GM13977 (cell line): ENCODE measurements at places on chromosomes 11 and 22.
A peak's percentile ranks its signal among the peaks of the same experiment; 100 is the strongest.

DNA sequence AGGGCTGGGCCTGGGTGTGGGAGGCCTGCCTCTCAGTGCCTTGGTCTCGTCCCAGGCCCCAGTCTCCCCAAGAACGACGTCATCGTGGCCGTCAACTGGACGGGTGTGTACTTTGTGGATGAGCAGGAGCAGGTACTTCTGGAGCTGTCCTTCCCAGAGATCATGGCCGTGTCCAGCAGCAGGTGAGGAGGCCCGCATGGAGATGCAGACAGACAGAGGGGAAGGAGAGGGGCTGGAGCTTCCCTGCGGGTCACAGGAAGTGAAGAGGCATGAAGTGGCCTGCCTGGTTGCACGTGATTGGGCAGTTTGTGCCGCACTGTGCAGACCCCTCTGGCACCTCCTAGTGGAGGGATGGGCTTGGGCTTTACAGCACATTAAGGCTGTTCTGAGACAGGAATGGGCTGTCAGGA, 70.4 kb downstream of the MYO7A start:
- DNase-seq: peak; percentile 58

- DNase-seq: no peak
Observed at GRCh38 chr11:78666675-78667160, 92.1 kb upstream of the NARS2 start.

DNA sequence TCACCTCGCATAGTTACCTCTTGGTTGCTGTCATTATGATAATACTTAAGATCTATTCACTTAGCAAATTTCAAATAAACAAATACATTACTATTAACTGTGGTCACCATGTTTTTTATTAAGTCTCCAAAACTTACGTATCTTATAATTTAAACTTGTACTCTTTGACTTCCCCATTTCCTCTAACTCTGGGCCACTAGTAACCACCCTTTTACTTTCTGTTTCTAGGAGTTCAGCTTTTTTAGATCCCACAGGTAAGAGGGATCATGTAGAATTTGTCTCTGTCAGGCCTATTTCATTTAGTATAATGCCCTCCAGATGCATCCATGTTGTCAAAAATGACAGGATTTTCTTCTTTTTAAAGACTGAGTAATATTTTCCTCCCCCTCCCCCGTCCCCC, 212.4 kb upstream of the C11orf87 start:
- no peak for DNase-seq

GRCh38 chr11:1569251-1569780, 2.8 kb downstream of the DUSP8 start:
- no peak for DNase-seq

DNA sequence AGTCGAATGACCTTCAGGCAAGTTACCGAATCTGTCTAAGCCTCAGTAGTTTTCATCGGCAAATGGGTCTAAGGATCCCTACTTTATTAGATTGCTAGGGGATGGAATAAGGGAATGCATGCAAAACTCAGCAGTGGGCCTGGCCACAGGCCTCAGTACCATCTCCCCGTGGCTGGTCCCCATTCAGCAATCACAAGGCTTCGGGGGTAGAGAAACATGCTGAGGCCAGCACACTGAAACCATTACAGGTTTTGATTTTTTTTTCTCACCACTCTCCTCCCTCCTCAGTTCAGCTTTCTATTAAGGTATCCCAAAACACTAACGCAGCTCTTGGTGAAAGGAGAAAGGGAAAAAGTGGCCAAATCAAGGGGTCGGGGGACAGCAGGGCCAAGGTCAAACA, 11.9 kb downstream of the KIRREL3 start:
- no peak for DNase-seq

- DNase-seq: no peak
Observed at GRCh38 chr11:131686836-131687235, 316.4 kb downstream of the NTM start.

- no peak for DNase-seq
Observed at GRCh38 chr11:120066738-120067437, 71.0 kb downstream of the TRIM29 start.

- no peak for DNase-seq
Observed at GRCh38 chr22:39300186-39300830, 19.1 kb downstream of the RPL3 start.

- DNase-seq: peak; percentile 2
Observed at GRCh38 chr11:133889893-133890292, 44.6 kb upstream of the SPATA19 start.

- no peak for DNase-seq
Observed at GRCh38 chr22:32685512-32685911, 116.0 kb upstream of the TIMP3 start.

DNA sequence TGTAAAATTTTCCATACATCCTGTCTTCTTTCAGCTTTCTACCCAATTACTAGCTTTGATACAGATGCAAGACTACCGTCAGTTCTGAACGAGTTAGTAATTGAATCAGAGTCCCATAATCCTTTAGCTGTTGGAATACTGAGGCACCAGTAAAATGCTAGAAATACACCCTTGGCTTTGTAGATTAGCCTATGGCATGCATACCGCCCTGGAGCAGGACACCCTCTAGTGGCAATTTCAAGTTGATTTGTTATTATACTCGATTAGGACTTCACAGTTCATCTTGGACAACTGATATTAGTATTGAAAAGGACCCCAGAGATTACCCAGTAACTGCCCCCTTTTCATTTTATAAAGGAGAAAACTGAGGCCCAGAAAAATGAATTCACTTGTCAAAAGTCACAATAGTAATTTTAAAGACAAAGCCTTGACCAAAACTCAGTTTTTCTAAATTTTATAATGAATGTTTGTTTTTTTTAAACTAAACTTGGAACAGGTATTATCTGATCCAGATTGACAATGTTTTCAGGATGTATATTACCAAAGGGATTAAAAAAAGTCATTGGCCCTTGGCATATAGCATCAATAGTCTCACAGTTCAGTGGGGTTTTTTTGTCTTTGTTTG, 72.6 kb downstream of the HIPK3 start:
- DNase-seq: peak; percentile 34

- peak; percentile 52 for DNase-seq
Observed at GRCh38 chr22:37659066-37659896, 758 bp downstream of the PDXP start.

- no peak for DNase-seq
Observed at GRCh38 chr11:64238076-64238475, 2.8 kb upstream of the FKBP2 start.

GRCh38 chr11:102470251-102470650, 17.7 kb upstream of the TMEM123 start:
- DNase-seq: no peak

DNA sequence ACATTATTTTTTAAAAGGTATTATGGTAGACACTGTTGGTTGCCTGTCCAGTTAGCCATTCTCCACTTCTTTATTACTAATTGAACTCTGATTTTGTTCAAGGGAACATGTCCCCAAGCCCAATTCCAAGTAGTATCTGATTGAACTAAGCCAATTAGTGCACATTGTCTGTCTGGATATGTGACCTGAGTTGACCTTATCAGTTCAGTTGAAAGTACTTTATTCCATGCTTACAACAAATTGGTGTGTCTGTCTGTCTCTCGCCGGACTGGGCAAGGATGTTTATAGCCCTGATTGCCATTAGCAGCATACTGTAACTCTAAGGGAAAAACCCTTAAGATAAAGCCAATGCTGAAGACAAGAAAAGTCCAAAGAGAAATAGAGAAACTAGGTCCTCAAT, 85.6 kb downstream of the INTS4 start:
- no peak for DNase-seq

GRCh38 chr11:33234397-33235190, 22.6 kb upstream of the HIPK3 start:
- no peak for DNase-seq

DNA sequence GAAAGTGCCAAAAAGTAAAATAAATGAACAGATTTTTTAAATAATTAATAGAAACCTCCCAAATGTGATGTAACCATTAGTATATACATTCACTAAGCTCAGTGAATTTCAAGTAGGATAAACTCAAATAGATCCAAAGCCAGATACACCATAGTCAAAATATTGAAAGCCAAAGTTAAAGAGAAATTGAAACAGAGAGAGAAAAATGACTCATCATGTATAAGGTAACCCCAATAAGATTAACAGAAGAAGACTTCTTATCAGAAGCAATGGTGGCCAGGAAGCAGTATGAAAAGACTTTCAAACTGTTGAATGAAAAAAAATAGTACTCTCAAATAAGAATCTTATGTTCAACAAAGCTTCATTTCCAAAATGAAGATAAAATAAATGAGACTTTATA, 70.5 kb downstream of the LUZP2 start:
- DNase-seq: peak; percentile 1

GRCh38 chr11:26702406-26702805, 19.5 kb downstream of the SLC5A12 start:
- DNase-seq: no peak

- DNase-seq: no peak
Observed at GRCh38 chr11:1660111-1660867, 30.7 kb downstream of the KRTAP5-5 start.

DNA sequence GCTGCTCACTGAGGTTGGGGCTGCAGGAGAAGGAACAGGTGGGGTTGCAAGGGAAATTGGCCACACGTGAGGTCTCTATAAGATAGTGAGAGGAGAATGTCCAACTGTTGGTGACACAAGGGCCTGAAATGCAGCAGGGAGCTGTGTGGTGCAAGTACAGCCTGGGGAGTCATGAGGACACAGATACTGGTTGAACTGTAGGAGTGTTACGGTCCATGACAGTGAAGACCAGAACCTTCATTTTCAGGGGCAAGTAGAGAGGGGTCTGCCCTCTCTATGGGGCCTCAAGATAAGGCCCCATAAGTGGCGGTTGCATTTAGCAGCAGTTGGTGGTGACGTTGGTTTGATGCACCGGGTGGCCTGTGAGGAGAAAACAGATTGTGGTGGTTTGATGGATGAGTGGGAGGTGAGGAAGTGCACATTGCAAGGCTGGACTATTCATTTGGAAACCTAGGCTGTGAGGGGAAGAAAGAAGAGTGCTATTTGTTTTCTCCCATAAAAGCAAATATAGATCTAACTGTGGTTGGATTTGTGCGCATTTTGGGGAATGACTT, 39.4 kb downstream of the MICAL2 start:
- peak; percentile 45 for DNase-seq

- no peak for DNase-seq
Observed at GRCh38 chr22:39938509-39939111, 21.6 kb upstream of the TMA7B start.

- peak; percentile 80 for DNase-seq
Observed at GRCh38 chr11:108199446-108200321, 22.8 kb downstream of the NPAT start.

GRCh38 chr22:23263651-23264555, 83.6 kb downstream of the BCR start:
- no peak for DNase-seq

DNA sequence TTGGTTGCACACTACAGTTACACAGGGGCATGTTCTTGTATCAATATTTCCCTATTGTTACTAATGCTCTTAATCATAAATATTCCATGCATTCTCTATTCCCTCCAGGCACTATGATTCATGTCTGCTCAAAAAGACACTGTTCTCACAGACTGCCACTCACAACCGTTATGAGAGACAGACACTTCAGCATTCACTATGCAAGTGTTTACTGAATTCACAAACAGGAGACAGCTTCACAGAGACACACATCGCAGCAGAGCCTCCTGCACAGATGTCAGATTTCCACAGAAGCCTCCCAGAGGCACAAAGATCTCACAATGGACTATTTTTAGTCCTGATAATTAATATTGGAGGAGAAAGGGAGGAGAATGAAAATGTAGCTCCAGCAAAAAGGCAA, 930.4 kb downstream of the OPCML start:
- DNase-seq: no peak

DNA sequence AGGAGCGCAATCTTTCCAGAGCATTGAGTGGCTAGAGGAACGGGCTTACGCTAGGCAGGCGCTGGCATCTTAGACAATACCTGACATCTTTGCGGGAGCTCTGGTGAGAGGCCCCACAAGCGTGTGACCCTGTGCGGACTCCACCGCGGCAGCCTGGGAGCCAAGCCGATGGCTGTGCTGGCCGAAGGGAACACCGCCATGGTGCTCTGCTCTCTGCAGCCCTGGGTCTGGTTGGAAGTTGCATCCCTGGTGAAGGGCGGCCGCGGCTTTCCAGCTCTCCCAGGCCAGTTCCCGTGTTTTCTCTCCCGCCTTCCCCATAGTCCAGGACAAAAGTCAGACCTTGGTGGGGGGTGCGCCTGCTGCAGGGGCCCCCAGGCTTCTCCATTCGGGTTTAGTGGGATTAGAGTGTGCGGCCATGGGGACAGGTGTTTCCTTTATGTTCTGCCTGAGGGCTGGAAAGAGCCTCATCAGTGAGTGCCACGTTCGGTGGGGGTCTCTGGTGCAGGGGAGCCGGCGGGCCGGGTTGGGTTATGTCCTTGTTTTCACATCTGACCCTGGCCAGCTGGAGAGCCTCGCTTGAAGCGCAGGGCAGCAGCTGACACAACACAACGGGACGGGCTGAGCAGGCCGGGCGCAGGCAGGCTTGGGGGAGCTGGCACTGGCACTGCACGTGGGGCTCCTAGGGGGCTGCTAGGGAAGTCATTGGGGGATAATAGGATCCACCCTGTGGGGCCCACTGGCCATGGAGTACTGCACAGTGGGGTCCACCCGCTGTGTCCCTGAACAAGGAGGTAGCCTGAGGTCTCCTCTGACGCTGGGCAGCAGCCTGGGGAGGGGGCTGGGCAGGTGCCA, 94.8 kb downstream of the KCNQ1 start:
- DNase-seq: no peak
